Stimulated activated naive CD8-positive, alpha-beta T cell treated with anti-CD3 and anti-CD28 coated beads, Interleukin-15, amount 100 ng/mL, for 72 hours (primary cell): ENCODE measurements at places on chromosomes 16 and 17.

DNA sequence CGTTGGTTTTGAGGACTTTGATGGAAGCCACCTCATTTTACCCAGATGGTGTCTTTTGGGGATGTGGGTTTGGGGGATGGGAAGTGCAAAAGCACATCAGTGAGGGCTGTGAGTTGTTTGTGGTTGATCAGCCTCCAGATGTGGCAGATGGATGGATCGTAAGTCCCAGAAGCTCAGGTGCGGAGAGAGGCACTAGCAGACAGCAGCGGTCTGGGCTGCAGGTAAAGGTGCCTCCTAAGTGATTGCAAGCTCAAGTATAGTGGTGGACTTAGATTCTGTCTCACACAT, 18.0 kb downstream of the HS3ST3B1 start:
- DNase-seq: no peak

- no peak for DNase-seq
Measured at GRCh38 chr16:60882816-60883215, 1153.4 kb downstream of the CDH8 start.

- no peak for DNase-seq
Measured at GRCh38 chr16:66346221-66346620, 20.3 kb upstream of the CDH5 start.

GRCh38 chr17:47729476-47729875, 3.6 kb upstream of the TBX21 start:
- DNase-seq: peak; percentile 21

DNA sequence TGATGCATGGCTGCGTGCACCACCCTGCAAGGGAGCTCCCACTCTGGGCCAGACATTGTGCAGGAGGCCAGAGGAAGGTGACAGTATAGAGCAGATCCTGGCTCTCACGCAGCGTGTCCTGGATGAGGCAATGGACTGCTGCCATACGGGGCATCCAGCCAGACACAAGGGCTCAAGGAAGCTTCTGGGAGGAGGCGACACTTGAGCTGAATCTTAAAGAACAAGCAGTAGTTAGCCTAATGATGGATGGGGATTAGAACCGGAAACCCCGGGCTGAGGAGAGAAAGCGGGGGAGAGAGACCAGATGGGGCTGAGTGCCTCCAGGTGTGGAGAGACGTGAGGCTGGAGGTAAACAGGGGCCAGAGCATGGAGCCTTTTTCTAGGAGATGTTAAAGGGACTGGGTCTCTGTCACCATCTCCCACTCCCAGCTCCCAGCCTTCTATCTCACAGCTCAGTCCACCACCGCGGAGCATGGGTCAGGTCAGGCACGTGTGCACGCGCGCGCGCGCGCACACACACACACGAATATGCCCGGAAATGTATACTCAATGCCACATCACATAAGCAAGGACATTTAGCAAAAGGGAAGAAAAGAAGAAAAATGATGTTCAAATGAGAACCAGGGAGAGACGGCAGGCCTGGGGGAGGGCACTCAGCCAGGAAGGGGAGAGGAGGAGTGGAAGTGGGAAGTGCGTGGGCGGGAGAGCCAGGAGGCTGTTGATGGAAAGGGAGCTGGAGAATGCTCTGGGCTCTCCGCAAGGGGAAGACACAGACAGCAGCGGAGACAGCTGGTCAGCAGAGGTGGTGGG, 46.3 kb downstream of the CCDC42 start:
- no peak for DNase-seq

- no peak for DNase-seq
Measured at GRCh38 chr17:74812109-74813009, 36.2 kb upstream of the NAT9 start.

GRCh38 chr17:39761861-39762496, 24.2 kb downstream of the GRB7 start:
- DNase-seq: no peak

DNA sequence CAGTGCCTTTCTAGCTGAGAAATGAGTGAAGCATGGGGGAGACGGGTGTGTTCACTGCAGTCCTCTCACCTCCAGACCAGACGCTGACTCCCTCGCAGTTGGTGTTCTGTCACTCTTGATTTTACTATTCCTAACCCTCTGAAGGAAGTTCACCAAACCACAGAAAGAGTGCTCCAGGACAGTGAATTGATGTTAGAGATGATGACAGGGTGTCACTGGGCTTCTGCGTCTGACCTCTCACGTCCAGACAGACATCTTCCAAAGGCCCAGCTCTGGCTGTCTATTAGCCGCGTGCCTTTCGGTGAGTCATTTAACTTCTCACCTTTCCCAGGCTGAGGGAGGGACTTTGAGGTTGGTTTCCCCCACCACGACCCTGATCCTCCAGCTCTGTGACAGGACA, 8.2 kb downstream of the CRAMP1 start:
- no peak for DNase-seq

DNA sequence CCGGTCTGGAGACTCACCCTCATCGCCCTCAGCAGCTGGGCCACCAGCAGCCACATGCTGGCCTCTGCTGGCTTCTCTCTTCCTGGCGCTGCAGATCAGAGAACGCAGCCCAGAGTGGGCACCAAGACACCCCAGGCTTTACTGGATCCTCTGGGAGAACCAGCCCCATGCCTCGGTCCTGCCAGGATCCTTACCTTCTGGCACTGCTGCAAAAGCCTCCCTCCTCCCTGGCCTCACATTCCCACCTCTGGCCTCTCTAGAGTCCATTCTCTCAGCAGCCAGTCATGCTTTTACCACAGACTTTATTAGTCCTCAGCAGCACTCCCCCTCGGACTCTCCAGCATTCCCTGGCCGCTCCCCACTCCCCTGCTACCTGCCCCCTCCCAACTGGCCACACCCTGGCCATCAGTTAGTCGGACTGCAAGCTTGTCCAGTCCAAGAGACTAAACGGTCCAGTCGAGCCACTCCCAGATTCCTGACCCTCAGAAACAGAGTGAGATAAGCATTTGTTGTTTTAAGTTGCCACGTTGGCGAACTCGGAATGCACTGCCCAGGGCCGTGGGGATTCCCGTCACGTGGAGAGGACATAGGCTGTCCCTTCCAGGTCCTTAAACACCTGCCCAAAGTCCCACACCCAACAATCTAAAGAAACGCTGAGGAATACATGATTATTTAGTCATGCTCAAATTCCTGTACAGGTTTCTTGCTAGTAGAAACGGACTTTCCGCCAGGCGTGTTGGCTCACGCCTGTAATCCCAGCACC, 5.9 kb upstream of the SPG7 start:
- no peak for DNase-seq

- DNase-seq: peak; percentile 45
Measured at GRCh38 chr16:87324411-87325275, 7.5 kb upstream of the C16orf95 start.

- DNase-seq: no peak
Measured at GRCh38 chr16:66575060-66575459, 4.2 kb upstream of the CMTM2 start.

GRCh38 chr17:64492481-64493109, 4.3 kb downstream of the POLG2 start:
- DNase-seq: no peak

- DNase-seq: no peak
Measured at GRCh38 chr17:65389426-65389825, 172.0 kb downstream of the AXIN2 start.

- DNase-seq: no peak
Measured at GRCh38 chr16:67555795-67556212, 6.5 kb upstream of the CTCF start.

DNA sequence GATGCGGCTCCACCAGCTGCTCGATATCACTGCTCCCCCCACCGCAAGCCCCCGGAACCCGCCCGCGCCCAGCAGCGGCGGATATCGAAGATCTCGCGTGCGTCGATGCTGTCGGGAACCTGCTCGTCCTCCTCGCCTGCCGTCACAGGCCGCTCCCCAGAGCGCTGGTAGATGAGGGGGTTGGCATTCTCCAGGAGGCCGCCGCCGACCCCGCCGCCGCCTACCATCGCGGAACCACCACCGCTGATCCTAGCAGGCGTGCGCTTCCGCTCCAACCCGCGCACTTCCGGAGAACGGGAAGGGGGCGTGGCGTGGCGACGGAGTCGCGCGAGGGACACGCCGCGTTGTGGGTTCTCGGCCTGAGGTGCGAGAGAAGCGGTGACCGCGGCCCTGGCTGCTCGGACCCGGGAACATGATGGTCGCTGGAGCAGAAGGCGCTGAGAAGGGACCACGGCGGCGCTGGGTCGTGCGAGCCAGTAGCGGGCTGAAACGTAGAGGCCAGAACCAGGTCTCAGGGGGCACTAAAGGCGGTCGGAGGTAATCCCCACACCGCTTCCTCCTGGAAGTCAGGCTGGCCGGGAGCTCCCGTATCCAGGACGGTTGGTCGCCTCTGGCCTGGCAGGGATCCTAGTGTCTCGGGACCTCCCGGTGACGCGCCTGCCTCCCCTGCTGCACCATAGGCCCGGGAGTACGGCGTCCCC, at the start of gene CIAO2B:
TSS of gene CIAO2B (minus strand) at position 265 of the 701 bp plus-strand sequence. CDS start at position 227, 38 bp downstream.
- DNase-seq: peak; percentile 90

- no peak for DNase-seq
Measured at GRCh38 chr16:84881702-84882521, 62.1 kb downstream of the CRISPLD2 start.

DNA sequence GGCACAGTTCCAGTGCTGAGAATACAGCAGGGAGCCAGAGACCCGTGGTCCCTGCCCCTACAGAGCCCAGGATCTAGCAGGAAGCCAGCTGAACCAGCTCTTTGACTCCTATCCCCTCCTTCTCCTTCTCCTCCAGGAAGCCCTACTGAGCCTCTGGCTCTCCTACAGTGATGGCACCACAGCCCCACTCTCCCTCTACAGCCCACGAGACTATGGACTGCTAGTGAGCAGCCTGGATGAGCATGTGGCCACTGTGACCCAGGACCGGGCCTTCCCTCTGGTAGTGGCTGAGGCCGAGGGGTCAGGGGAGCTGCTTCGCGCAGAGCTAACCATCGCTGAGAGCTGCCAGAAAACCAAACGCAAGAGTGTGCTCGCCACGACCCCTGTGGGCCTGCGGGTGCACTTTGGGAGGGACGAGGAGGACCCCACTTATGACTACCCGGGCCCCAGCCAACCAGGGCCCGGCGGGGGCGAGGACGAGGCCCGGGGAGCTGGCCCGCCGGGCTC, 57.7 kb downstream of the TMEM132E start:
- no peak for DNase-seq

DNA sequence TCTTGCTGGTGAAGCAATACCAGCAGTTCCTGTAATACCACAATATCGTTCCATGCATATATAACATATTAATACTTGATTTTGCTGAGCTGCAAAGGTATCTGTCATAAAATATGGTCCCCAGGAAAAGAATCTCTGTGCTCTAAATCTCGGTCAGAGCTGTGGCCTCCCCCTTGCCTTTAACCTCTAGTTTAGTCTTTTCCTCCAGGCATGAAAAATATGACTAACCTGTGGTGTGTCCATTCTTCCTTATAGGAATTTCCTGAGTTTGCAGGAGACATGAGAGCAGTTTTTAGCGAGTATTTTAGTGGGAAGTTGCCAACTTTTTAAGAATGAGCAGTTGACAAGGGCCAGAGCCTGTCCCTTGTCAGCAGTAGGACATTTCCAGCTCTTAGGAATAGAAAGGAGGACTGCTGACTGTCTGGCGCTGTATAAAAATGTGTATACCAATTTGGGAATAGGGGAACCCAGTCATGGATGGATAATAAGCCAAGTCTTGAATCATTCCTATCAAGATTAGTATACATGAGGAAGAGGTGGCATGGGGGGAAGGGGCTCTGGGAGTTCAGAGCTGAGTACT, 8.7 kb downstream of the ATXN1L start:
- DNase-seq: no peak

GRCh38 chr16:1645914-1646525, 32.1 kb upstream of the JPT2 start:
- peak; percentile 21 for DNase-seq

GRCh38 chr16:84314373-84314772, 19.7 kb downstream of the WFDC1 start:
- no peak for DNase-seq

- DNase-seq: no peak
Measured at GRCh38 chr17:34569591-34569990, 9.8 kb upstream of the TMEM132E start.

DNA sequence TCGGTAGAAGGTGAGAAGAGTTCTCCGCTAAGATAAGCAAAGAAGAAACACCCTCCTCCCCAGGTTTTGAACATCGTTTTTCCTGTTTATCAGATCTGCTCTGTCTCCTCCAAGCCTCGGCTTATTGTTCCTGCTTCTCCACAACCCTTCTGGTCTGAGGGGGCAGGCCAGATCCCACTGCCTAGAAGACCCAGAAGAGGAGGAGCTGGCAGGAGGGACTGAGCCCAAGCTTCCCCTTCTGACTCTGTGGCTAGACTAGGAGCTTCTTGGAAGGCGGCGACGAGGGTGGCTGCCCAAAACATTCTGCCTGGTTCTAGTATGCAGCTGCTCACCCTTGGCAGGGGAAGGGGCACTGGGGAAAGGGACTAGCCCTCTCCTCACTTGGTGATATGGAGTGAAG, 5.2 kb upstream of the HOXB5 start:
- no peak for DNase-seq

DNA sequence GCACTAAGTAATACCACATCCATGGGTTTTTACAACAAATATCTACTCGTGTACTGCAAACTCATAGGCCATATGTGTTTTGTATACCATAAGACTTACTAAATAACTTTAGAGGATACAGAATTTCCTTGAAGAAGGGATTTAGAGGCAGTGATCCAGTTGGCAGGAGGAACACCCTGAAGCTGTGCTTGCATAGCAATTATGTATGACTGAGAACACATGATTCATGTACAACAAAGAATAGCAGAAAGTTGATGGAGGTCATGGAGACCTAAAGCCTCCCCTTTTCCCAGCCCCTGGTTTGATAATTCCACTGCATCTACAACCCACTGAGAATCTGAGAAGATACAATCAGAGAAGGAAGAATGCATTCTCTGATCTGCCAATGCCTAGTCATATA, 83.8 kb upstream of the PMFBP1 start:
- no peak for DNase-seq

DNA sequence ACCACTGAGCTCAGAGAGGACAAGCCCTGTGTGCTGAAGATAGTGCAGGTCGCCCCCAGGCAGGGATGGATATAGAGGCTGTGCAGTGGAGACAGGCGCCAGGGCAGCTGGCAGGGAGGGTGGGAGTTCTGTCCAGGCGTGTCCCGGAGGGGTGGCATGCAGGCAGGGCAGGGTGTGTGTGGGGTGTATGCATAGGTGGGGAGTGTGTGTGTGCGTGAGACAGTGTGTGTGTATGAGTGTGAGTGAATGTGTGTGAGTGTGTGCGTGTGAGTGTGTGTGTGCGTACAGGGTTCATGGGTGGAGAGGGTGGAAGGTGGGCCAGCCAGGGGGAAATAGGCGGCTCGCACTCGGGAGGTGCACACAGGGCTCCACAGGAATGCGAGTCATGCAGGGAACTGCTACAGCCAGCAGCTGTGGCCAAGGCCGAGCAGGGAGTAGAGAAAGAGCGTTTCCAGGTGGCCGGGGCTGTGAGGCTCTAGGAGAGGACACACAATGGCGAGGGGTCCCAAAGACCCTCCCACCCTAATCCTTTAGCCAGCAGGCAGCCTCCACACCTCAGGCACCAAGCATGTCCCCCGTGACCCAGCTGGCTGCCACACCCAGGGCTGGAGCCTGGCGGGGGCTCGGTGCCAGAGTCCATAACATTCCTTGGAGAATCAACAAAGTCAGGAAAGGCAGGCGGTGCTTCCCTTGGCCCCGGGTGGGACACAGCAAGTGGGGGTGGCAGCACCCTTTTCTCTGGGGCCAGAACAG, 4.6 kb downstream of the PLCD3 start:
- DNase-seq: no peak
